ENCODE measurements at places on chromosomes 16 and 17. TPM values are rescaled to one million over a fixed set of nuclear protein-coding genes. Genes with fewer than 3 reads are reported as not detected.

- H3K27me3 ChIP-seq = no peaks in the 10 kb centered on the region
- peaks cover 30% of the 10 kb centered on the region for H3K4me1 ChIP-seq
- no peak overlapping the region for H3K4me3 ChIP-seq
- no peak for DNase-seq
- H3K36me3 ChIP-seq = peaks cover 3% of the 10 kb centered on the region
These were observed 16.0 kb downstream of the FBXO31 start for GRCh38 chr16:87367529-87367928.

DNA sequence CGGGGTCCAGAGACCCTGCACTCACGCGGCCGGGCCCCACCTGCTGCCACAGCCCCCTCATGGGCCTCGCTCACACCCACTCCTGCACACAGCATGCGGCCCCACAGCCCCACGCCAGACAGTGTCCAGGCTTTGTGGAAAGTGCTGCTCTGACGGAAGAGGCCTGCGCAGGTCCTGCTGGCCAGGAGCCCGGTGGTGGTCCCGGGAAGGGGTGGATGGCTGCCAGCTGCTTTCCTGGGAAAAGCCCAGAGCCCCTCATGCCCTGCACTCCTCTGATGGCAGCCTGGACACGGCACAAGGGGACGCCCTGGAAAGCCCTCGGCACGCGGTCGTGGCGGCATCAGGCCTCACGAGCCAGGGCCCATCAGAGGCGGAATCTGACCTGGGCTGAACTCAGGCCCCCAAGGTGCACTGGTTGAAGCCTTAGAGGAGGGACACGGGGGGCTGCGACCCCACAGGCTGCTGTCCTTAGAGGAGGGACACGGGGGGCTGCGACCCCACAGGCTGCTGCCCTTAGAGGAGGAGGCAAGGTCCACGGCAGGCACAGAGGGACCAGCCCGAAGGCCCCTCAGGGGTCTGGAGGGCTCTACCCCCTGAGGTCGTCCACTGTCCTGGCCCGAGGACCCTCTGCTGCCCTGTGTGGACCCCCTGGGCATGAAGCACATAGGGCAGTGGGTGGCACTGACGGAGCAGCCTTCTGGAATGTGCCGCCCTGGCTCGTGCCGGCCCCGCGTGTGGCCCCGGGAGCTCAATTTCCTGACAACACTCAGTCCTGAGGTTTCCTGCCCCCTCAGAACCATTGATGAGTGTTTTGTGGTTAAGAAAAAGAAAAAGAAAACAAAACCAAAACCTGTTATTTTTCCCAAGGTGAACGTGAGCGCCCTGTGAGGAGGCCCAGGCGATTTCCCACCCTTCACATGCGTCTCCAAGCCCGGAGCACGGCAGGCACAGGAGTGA, 22.1 kb downstream of the SOX8 start:
- peaks cover 10% of the 10 kb centered on the region for H3K27me3 ChIP-seq
- no peaks in the 10 kb centered on the region for H3K36me3 ChIP-seq
- peak overlapping the region; percentile 52 for H3K27ac ChIP-seq
- peaks cover 26% of the 10 kb centered on the region for H3K4me1 ChIP-seq
- peak; percentile 66 for DNase-seq
- peak overlapping the region; percentile 56 for H3K4me3 ChIP-seq

GRCh38 chr16:87604634-87605111, 2.4 kb downstream of the JPH3 start:
- H3K27me3 ChIP-seq = peaks cover 52% of the 10 kb centered on the region
- no peaks in the 10 kb centered on the region for H3K36me3 ChIP-seq
- peaks cover 7% of the 10 kb centered on the region for H3K4me1 ChIP-seq
- H3K27ac ChIP-seq = no peak overlapping the region

DNA sequence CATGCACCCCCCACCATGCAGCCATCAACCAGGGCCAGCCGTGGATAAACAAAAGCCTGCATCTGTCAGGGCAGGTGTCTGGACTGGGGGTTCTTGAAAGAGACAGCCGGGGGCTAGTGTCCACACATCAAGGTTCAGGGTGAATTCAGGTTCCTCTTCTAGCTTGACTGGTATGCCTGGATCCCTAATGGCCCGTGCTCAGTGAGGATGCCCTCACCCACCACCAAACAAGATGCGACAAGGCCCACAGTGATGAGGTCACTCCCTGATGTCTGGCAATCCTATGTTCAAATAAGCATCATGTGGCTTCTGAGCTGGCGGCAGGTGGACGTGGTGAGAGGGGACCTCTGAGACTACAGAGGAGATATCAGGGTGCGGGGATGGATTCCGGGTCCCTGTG, 64.6 kb downstream of the GOSR1 start:
- no peak for DNase-seq
- no peaks in the 10 kb centered on the region for H3K36me3 ChIP-seq
- H3K4me1 ChIP-seq = no peaks in the 10 kb centered on the region
- no peak overlapping the region for H3K4me3 ChIP-seq
- H3K27me3 ChIP-seq = peaks cover 3% of the 10 kb centered on the region
- no peak overlapping the region for H3K27ac ChIP-seq

GRCh38 chr17:80924807-80925610, 66.6 kb upstream of the CHMP6 start:
- H3K27ac ChIP-seq = no peak overlapping the region
- H3K27me3 ChIP-seq = no peaks in the 10 kb centered on the region
- DNase-seq = no peak
- peaks cover 4% of the 10 kb centered on the region for H3K4me1 ChIP-seq
- H3K4me3 ChIP-seq = no peak overlapping the region

DNA sequence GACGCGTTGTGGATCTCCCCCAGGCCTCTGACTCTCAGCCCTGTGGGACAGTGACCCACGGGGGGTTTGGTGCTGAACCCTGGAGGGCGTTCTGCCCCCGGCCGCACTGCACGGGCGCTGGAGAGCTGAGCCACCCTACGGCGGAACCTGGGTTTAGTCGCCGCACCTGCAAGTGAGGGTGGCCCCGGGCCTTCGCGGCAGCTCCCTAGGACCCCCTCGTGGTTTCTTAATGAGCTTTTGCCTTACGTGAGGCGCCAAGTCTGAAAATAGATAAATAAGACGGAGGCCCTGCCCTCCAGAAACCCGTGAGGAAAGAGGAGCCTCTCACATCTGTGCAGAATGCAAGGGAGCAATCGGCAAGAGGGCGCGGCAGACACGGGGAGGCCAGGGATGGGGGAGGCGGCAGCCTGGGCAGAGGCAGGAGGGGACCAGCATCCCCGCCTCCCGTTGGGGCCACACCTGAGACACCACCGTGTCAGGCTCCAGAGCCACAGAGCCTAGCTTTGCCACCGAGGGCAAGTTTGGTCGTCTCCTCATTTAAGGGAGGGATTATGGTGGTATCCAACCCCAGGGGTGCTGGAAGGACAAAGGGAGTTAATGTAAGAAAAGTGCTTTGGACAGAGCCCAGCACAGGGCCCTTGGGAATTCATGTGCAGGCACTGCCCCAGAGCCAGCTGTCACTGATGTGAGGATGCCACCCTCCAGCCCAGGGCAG, 153.2 kb upstream of the CHMP6 start:
- no peak for DNase-seq
- peak overlapping the region; percentile 68 for H3K27ac ChIP-seq

- no peak overlapping the region for H3K27ac ChIP-seq
- no peak for DNase-seq
- H3K36me3 ChIP-seq = no peaks in the 10 kb centered on the region
- H3K27me3 ChIP-seq = no peaks in the 10 kb centered on the region
These were observed 319.6 kb upstream of the CDH11 start for GRCh38 chr16:65441501-65441900.

DNA sequence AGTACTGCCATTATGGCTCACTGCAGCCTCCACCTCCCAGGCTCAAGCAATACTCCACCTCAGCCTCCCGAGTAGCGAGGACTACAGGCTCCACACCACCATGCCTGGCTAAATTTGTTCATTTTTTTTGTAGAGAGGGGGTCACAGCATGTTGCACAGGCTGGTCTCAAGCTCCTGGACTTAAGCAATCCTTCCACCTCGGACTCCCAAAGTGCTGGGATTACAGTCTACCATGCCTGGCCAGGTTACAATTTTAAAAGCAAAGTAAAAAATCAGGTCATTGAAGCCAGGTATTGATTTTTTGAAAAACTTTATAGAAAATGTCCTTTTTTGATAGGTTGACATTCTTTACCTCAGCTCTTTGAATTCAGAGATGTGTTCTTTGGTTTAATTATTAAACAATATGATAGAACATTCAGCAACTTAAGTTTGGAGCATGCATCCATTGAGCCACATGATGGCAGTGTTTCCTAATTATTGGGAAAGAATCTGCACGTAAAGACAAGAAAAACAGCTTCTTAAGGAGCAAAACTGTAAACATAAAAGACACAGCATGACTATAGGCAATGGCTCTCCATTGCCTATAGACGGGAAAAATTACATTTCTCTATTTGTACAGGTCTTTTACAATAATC, 1.7 kb upstream of the SLC16A11 start:
- peak overlapping the region; percentile 66 for H3K27ac ChIP-seq
- peaks cover 1% of the 10 kb centered on the region for H3K36me3 ChIP-seq
- peaks cover 38% of the 10 kb centered on the region for H3K4me1 ChIP-seq

DNA sequence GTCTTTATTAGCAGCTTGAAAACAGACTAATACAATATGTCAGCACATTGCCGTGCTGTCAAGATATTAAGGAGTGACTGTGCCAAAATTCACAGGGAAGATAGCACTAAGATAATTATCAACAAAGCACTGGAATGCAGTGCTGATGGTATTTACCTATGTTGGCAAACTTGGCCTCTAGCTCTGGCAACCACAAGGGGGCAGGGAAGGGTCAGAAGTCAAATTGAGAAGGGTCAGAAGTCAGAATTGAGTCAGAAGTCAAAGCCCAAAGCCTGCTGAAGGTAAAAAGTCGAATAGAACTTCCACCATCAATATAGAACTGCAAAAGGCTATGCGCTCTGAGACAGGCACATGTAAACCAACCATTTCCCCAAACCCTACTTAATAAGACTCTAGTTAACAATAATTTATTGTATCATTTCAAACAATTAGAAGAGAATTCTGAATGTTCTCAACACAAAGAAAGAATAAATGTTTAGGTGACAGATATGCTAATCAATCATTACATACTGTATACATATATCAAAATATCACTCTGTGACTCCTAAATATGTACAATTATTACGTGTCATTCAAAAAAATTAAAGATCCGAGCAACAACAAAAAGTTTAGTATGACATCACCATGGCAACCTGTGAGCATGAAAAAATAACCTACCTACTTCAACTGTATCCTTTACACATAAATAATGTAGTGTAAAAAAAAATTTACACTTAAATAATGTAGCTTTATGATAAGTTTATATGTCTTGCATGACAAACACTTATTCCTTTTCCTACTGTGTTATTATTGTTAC, 916.1 kb downstream of the KCNJ2 start:
- no peak overlapping the region for H3K27ac ChIP-seq
- no peaks in the 10 kb centered on the region for H3K27me3 ChIP-seq
- H3K4me3 ChIP-seq = no peak overlapping the region
- H3K36me3 ChIP-seq = no peaks in the 10 kb centered on the region
- DNase-seq = no peak
- H3K4me1 ChIP-seq = no peaks in the 10 kb centered on the region

- H3K4me3 ChIP-seq = no peak overlapping the region
- DNase-seq = no peak
- H3K27ac ChIP-seq = no peak overlapping the region
- H3K36me3 ChIP-seq = peaks cover 55% of the 10 kb centered on the region
These were observed 9.0 kb upstream of the ITGAE start for GRCh38 chr17:3810019-3810418.

QPRT gene
- total RNA-seq = 8.6 TPM

KRTAP2-1 gene
- not detected for total RNA-seq

SLC6A2 gene
- not detected for total RNA-seq

All from activated CD8-positive, alpha-beta T cell treated with anti-CD3 and anti-CD28 coated beads, Interleukin-2, amount 10 ng/mL, durations not matched to agents 7 days and 5 days (primary cell).